ENCODE measurements at places on chromosomes 13 and 19.
A peak's percentile ranks its signal among the peaks of the same experiment; 100 is the strongest.

- DNase-seq: no peak
These were observed 140.5 kb downstream of the SLC7A1 start for GRCh38 chr13:29454931-29455481.

DNA sequence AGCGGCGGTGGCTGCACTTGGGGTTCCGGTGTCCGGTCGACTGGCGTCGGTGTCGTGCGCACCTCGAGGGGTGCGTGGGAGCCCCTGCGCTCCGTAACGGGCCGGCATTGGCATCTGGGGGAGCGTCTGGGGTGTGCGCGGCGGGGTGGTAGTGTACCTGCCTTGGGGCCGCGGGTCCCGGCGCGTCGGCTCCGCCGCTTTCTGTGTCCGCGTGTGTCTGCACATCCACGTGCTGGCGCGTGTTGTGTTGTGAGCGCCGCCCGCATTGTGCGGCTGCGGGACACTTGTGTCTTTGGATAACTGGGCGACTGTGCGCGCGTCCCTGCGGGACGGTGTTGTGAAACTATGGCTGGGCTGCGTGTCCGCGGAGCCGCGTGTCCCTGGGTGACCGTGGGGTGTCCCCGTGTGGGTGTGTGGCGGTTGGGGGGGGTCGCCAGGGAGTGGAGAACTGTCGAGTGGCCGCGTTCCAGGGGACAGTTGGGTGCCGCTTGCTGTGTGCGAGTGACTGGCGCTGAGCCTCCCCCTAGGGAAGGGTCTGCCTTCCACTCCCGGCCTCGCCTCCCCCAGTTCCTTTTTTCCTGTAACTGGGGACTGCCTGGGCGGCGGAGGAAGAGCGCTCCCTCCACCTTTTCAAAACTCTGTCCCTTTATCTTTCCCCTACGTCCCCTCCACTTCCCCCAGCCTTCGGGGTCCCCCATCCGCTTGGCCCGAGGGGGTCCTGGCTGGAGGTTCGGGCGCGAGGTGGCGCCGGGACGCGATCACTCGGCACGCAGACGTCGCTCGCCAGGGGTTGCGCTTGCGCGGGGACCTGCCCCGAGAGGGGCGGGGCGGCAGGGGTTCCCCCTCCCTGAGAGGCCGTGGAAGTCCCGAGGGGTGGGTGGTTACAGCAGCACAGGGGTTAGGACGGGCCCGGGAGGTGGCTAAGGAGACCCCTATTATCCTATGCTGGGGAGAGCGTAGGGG lies 5.7 kb upstream of the NFIC start:
- peak; percentile 86 for DNase-seq

GRCh38 chr19:47241919-47242577 lies 11.0 kb upstream of the BBC3 start:
- DNase-seq: no peak

GRCh38 chr13:44938854-44939253 lies 50.4 kb downstream of the NUFIP1 start:
- DNase-seq: no peak

- no peak for DNase-seq
These were observed 152.0 kb upstream of the SERP2 start for GRCh38 chr13:44221657-44222056.

- no peak for DNase-seq
These were observed 225.4 kb downstream of the PCCA start for GRCh38 chr13:100314132-100314910.

DNA sequence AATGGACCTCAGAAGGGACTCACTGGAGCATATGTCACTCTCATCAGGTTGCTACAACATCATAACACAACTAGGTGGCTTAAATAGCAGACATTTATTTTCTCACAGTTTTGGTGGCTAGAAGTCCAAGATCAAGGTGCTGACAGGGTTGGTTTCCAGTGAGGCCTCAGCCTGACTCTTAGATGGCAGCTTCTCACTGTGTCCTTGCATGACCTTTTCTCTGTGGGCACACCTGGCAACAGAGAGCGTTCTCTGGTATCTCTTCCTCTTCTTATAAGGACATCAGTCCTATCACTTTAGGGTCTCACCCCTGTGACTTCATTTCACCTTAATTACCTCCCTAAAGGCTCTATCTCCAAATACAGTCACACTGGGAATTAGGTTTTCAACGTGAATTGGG lies 74.5 kb downstream of the CYSLTR2 start:
- no peak for DNase-seq

DNA sequence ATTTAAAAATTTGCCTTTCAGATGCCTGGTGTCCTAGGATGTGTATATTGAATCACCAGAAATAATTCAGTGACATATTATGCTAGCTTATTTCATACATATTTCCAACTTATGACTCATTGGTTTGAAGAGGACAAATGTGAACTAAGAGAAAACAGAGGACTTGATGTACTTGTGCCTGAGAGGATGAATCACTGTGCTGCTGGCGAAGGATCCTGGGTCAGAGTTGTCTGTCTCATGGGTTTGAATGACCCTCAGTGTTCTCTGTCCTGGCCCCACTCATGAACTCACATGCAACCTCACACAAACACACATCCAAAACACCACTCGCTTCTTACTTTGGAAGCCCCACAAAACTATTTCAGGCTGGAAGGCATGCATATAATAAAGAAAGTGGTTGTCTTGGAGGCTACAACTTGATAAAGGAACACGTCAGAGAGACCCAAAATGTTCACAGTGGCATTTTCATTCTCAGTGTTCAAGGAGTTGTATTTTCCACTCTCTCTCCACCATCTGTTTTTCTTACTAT lies 129.0 kb upstream of the SPRY2 start:
- DNase-seq: peak; percentile 93

DNA sequence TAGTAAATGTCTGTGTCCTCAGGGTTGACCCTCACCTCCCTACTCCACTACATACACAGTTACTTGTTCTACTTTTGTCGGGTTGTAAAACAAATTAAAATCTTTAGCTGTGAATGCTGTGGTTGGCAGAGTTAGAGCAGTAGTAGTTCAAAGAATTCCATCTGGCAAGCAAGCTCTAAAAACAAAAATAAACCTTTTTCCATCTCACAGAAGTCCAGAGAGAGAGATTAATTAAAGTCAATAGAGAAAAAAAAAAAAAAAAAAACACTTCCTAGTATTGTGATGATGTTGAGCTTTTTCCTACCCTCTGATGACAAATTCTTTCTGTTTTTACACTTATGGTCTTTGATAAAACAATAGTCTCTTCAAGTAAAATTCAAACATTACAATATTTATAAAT lies 338.4 kb downstream of the PCDH17 start:
- DNase-seq: no peak

DNA sequence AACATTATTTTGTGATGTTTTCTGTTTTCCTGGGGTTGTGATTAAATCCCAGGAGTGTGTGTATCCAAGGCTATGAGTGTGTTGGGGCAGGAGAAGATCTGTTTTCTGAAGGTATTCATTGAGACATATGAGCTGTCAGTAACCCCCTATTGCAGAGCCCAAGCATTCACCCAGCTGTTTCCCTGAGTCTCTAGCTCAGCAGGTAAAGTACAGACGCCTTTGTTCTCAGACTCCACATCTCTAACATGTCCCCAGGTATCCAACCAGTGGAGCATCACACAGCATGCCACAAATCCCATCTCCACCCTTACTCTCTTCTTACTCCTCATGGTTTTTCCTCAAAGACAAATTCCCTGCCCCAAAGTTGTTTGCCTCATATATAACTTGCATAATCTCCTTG lies 213.6 kb downstream of the PCDH20 start:
- no peak for DNase-seq

DNA sequence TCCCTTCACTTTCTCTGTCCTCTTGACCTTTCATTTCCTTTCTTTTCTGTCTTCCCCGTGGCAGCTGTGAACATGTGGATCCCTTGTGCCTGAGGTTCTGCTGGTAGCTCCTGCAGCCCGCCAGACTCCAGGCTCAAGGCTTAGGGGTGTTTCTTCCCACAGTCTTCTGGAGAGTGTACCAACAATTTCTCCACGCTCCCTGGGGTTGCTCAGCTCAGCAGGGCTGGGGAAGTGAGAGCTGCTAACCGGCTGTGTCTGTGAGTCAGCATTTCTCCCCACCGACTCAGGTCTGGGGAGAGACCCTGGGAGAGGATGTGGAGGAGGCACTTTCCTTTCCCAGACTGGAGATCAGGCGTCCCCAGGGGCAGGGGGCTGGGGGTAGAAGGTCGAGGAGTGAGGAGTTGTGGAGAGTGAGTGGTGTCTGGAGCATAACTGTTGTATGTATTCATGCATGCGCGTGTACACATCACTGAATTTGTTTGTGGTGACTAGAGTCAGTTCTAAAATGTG lies 193.6 kb downstream of the KCNRG start:
- DNase-seq: no peak

GRCh38 chr13:19772306-19772705 lies 10.4 kb downstream of the PSPC1 start:
- no peak for DNase-seq

DNA sequence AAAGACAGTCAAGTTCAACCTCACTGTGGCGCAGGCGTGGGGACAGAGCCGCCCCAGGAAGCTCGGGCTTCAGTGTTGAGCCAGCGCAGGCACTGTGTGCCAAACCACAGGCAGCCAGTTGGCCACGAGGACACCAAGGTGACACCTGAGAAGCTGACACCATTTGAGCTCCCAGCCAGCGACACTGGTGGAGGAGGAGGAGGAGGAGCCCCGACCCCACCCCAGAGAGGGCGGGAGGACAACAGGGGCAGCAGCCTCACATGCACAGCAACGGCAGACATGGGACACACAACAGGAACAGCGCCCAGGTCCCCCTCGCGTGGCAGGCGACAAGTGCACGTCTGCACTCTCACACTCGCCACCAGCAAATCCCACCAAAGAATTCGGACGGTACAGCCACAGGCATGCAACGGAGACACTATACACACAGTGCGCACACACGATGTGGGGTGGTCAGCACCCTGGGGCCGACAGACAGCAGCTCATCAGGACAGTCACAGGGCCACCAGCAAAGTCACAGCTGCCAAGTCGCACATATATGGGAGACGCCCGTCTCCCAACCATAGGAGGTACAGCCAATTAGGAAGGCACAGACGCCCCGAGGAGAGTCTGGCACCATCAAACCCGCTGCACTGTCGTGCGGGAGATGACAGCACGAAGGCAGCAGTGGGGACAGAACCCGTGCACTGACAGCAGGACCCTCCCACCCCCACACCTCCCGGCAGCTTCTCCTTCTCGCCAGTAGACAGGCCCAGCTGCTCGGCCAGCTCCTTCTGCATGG lies 3.4 kb downstream of the EIF3G start:
- DNase-seq: no peak

DNA sequence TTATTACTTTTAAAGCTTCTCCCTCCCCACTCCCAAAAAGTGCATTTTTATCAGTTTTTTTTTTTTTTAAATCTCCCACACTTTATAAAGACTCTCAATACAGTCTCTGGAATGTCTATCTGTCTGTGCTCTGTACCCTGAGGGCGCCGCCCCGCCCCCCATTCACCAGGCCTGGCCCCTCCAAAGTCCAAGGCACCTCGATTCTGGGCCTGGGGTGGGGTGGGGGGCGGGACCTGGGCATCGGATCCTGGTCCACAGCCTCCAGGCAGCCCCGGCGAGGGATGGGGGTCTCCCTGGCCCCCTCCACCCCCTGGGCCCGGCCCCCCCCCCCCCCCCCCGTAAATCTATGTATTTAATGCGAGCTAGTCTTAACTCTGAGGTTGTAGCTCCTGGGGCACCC lies 23.3 kb downstream of the ZBTB7A start:
- no peak for DNase-seq

GRCh38 chr19:17765069-17765618 lies 13.9 kb downstream of the FCHO1 start:
- DNase-seq: no peak

- DNase-seq: no peak
These were observed 6.7 kb upstream of the DIAPH3 start for GRCh38 chr13:60170414-60170813.

DNA sequence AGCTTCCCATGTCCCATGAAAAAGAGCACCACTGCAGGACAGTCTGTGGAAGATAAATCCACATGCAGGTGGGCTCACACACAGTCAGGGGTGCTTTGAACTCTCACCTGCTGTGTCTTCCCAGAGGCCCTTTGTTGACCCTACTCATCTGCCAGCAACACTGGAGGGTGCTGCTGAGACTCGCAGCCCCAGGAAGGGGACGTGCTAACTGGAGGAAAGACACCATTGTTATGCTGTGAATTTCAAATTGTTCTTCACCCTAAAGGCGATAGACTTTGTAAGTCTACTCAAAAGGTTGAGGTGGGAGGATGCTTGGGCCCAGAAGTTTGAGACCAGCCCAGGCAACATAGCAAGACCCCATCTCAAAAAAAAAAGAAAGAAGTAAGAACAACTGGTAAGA lies 107.3 kb upstream of the SERP2 start:
- DNase-seq: peak; percentile 35

All from coronary artery (tissue), 2 donors.